ENCODE measurements at places on chromosomes 4 and X.

GRCh38 chrX:14851526-14851925 is 21.3 kb downstream of the FANCB start:
- DNase-seq, result no peak

GRCh38 chr4:21290562-21290961 is 590.3 kb downstream of the PACRGL start:
- DNase-seq, result no peak

- no peak for DNase-seq
These were observed 24.8 kb downstream of the IL13RA1 start for GRCh38 chrX:118751950-118752783.

DNA sequence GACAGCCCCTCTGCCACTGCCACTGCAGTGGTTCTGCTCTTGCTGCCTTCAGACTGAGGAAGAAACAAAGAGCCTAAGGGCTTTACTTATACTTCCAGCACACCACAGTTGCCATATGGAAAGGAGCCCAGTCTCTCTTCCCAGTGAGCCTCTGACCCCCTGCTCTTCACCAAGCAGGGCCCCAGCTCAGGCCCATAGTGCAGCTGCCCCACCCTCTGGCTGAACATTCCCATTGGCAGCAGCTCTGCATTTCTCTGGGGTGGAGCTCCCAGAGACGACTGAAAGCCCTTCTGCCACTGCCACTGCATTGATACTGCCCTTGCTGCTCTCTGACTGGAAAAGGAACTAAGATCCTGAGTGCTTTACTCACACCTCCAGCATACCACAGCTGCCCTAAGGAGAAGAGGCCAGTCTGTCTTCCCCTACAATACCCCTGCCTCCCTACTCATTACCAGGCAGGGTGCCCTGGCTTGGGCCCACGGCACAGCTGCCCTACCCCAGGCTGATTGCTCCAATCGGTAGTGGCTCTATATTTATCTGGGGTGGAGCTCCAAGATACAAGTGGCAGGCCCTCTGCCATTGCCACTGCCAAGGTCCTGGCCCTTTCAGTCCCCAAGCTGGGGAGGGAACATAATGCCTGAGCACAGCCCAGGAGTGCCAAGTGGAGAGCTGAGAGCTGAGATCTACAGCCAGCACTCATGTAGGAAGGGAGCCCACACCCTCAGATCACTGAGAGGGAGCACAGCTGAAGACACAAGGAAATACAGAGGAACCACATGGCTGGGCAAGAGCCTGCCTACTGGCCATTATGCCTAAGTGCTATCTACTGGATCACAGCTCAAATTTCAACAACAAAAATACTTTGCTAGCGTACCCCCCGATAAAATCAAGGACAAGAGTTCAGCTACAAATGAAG is 36.0 kb downstream of the AWAT2 start:
- DNase-seq, result no peak

- no peak for DNase-seq
These were observed 8.8 kb downstream of the PPM1K start for GRCh38 chr4:88275516-88275915.

- no peak for DNase-seq
These were observed 59.7 kb downstream of the RWDD4 start for GRCh38 chr4:183599284-183599683.

- no peak for DNase-seq
These were observed 46.5 kb downstream of the ETNPPL start for GRCh38 chr4:108716340-108716739.

GRCh38 chr4:112876316-112876715 is 173.1 kb upstream of the ANK2 start:
- DNase-seq, result no peak

DNA sequence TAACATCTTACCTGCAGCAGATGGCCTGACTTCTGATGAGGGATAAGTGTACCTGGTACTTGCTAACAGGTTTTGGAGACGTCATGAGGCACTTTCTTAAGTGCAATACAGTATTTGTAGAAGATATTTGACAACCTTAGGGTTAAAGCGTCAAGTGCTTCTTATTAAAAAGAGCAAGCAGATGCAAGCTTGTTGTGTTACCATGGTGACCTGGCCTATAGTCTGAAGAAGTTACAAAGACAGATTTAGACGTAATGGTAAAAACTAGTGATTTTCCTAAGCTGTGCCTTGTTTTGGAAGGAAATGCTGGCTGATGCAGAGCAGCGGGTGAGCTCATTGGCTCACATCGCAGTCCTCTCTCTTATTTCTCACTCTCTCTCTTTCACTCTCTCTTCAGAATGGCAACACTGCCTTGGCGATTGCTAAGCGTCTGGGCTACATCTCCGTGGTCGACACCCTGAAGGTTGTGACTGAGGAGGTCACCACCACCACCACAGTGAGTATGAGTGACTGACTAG is 243.6 kb downstream of the ANK2 start:
- no peak for DNase-seq

- DNase-seq, result no peak
These were observed 89.0 kb upstream of the GK2 start for GRCh38 chr4:79497001-79497400.

All from stimulated activated CD4-positive, alpha-beta T cell treated with anti-CD3 and anti-CD28 coated beads, Interleukin-12 subunit alpha, Interleukin-12 subunit beta, amount 100 ng/mL, for 4 hours (primary cell).